Umbilical cord (tissue), 2 donors: ENCODE measurements at places on chromosomes 4 and X.
A peak's percentile ranks its signal among the peaks of the same experiment; 100 is the strongest.

DNA sequence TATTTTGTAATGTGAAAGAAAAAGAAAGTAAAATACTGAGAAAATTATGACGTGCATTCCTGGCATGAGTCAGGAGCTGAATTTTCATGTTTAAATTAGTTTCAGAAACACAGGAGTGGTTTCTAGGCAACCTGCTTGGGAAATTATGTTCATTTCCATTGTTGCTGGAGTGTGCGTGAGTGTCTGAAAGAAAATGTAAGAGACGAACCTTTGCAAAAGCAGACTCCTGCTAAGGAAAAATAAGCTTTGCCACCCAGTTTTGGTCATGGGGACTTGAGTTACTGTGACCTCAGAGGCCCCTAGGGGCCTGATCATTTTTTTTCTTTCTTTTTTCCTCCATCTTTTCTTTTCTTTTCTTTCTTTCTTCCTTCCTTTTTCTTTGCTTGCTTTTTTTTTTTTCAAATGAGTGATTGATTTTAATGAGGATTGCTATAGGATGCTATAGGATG lies 18.8 kb upstream of the CHRNA9 start:
- DNase-seq = peak; percentile 79

DNA sequence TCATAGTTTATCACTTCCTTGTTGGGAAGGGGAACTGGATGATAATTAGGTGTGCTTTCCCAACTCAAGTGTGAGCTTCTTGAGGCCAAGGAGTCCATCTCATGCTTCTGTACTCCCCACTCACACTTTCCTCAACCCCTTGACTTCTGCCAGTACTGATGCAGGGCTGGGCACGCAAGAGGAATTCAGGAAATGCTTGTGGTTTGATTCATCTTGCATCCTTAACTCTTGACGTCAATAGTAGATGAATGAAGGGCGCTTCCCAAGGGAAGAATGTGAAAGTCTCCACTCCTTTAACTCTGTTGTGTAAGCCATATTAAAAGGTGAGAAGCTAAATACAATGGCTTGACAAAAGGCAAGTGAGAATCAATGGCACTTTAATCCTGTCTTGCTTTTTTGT lies 101.8 kb downstream of the AGTR2 start:
- DNase-seq = peak; percentile 2

- peak; percentile 11 for DNase-seq
These were observed 14.5 kb upstream of the TXLNG start for GRCh38 chrX:16771483-16772398.

DNA sequence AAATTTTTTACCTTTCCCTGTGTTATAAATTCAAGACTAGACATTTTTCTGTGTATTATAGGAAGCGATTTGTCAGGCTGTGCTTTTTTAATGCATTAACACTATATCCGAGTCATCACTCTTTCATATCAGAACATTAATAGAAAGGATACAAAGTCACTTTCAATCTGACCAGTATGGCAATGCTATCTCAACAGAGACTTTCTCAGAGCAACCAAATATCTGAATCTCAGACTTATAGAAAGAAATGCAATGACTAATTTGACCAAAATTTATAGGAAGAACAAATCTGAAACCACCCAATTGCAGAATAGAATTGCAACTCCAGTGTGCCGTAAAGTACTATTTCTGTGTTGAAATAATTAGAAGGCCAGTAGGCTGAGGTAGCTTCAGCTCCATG lies 473 bp upstream of the TKTL2 start:
- no peak for DNase-seq

- no peak for DNase-seq
These were observed 255.8 kb upstream of the GPRIN3 start for GRCh38 chr4:89563431-89563830.

DNA sequence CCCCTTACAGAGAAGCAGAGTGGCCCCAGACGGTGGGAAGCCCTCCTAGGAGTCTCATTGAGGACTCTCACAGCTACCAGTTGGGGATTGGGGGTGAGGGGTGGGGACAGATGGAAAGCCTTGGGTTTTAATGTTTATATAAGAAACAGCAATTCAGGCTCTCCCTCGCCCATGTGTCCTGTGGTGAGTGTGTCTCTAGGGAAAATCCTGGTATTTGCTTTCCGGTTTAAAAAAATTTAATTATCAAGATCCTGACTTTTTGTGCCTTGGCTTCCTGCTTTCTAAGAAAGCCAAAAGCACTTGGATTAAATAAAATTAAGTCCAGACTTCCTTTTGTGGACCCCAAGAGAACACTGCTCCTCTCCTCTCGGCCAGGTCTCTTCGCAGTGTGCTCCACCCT lies 93.8 kb downstream of the SOWAHB start:
- DNase-seq = no peak

DNA sequence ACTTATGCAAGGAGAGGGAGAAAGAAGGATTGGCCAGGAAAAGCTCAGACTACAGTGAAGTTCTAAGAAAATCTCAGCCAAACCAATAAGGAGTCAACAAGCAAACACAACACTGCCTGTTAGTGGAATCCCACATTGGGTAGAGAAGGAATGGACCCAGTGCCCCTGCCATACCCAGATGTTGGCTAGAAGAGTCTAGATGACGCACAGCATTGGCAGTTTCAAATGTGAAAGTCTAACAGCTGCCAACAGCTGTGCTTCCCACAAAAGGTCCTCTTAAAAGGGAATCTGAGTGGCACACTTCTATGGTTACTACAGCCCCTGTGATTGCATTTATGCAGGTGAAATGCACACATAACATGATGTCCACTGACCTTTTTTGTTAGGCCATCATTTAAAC lies 37.2 kb upstream of the CPEB2 start:
- no peak for DNase-seq

DNA sequence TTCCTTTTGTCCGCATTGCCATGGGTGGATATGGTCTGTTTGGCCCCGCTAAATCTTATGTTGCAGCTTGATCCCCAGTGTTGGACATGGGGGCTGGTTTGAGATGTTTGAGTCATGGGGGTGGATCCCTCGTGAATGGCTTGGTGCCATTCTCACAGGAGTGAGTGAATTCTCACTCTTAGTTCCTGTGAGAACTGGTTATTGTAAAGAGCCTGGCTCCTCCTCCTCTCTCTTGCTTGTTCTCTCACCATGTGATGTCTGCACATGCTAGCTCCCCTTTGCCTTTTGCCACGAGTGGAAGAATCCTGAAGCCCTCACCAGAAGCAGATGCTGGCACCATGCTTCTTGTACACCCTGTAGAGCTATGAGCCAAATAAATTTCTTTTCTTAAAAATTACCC lies 22.6 kb upstream of the STBD1 start:
- DNase-seq = no peak

DNA sequence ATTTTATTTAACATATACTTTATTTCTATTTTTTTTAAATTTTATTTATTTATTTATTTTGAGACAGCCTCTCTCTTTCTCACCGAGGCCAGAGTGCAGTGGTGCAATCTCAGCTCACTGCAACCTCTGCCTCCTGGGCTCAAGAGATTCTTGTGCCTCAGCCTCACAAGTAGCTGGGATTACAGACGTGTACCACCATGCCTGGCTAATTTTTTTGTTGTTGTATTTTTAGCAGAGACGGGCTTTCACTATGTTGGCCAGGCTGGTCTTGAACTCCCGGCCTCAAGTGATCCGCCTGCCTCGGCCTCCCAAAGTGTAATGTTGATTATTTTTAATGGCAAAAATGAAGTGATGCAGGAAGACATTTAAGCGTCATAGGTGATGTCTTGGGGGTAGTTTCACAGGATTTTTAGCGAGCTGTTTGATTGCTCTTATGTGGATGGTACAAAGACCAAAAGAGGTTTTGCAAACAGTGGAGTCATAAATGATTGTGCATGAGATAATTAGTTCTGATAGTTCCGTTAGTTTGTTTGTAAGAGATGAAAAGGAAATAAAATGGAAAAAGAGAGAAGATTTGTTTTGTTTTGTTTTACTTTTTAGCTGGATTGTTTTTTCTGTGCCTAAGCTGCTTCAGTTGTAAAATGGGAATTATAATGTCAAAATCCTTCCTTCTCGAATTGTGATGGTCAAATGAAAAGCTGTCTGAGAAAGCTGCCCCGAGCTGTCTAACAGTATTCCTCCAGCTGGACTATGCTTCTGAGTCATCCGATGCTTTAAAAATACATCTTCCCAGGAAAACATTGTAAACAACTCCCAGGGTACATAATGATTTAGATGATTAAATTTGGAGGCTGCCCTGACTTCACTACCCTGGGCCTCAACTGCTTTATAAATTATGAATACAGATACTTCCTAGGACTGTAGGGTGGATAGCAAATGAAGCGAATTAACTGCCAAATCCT lies 14.7 kb downstream of the RHOH start:
- no peak for DNase-seq

DNA sequence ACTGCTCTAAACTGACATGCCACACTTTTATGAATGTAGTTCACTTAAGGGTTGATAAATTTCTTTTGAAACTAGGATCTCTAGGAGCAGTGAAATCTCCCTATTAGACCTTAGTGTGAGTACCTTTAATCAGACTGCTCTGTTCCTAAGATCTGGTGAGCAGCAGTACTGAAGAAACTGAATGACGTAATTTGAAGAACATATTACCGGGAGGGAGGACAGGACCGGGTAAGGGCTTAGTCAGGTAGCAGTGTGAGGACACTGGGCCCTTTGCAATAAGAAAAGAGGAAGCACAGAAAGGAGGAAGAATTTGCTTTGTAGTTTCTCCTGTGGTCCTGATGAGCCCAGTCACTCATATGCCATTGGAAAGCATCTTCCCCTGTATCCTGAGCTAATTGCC lies 255.2 kb downstream of the THOC2 start:
- DNase-seq = no peak

DNA sequence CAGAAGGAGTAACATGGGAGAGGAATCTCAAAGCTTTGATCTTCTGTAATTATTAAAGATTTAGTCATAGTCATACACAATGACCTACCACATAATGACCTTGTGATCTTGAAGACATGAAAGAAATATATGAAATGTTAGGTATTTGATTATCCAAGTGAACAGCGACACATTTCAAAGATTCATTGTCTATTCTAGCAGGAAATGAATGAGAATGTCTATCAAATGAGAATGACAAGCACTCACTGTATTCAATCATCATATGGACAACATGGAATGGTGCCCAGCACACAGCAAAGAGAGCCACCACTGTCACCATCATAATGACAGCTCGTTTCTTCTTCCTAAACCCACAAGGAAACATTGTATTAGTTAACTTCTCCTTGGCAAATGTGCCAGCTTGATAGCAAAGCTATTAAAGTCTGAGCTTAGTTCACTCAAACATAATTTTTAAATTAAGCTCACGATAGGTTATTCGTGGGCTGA lies 50.6 kb downstream of the QRFPR start:
- DNase-seq = no peak

GRCh38 chr4:182770259-182770995 lies 146.8 kb downstream of the DCTD start:
- DNase-seq = no peak

GRCh38 chr4:53767482-53767881 lies 176.2 kb upstream of the LNX1 start:
- DNase-seq = no peak

GRCh38 chrX:45972636-45973035 lies 572.6 kb downstream of the ZNF674 start:
- no peak for DNase-seq

DNA sequence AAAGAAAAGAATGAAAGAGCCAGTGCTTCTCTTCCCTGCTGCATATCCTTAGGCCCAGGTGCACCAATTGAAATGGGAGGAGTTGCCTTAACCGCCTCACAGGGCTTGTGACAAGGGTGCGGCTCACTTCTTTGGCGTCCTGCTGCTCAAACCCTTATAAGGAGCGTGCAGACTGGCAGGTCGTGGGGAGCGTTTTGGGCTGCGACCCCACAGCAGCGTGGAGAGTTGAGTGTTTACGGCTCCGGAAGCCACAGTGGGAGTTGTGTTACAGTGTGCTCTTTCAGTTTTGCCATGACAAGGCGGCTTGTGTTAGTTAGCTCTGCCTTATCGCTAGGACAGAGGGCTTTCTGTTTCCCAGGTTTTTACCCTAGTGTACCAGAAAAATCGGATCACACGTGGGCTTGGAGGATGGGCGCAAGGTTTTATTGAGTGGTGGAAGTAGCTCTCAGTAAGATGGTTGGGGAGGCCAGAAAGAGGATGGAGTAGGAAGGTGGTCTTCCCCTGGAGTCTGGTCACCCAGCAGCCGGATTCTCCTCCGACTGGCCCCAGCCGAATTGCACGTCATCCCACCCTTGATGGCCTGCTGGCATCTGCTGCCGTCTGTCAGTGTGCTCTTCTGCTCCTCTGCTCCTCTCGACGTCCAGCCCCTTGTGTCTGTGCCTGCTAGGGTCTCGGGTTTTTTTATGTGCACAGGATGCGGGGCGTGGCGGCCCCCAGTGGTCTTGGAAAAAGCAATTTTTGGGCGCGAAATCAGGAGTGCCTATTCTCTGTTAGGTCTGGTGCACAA lies 718.9 kb downstream of the ARAP2 start:
- DNase-seq = no peak

DNA sequence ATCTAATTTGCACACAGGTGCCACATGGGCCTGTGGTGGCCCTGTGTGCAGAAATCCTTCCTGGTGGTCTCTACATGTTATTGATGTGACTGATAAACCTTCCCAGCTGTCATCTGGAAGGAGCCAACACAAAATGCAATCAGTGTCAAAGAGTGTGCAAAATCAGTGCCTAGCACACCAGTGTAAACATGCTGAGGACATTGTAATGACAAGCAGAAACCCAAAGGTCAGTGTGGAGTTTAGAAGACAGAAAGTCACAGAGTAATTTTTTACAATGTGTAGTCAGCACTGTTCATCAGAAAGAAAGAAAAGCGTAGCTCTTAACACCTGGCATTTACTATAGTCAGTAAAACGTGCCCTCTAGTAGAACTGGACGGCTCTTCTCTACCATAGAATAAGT lies 50.3 kb downstream of the PHKA2 start:
- no peak for DNase-seq

DNA sequence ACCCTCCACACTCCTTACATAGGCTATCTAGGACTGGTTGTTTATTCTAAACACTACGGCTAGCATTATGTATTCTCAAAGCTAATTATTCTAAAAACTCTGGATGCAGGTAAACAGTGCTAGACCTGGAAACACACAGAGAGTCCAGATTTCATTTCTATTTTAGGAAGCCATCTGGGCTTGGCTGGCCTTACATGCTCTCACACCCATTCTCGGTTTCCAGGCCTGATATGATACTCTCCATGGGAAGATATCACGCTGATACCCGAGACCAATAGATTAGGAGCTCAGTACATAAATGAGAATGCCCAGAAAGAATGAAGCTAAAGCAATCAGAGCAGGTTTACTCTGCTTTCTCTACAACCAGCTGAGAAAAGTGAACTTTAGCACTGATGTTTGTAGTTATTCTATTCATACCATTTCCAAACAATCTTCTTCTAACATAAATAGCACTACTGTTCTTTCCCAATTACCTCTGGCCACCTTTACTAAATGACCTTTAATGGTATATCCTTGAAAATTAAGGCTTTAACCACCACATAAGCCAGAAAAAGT lies 973.3 kb downstream of the PCDH18 start:
- no peak for DNase-seq

GRCh38 chr4:26887809-26888208 lies 27.2 kb downstream of the STIM2 start:
- no peak for DNase-seq

GRCh38 chr4:72553540-72554337 lies 15.3 kb downstream of the ADAMTS3 start:
- DNase-seq = no peak
